Astrocyte of the cerebellum (primary cell): ENCODE measurements at places on chromosomes 12 and 14.

DNA sequence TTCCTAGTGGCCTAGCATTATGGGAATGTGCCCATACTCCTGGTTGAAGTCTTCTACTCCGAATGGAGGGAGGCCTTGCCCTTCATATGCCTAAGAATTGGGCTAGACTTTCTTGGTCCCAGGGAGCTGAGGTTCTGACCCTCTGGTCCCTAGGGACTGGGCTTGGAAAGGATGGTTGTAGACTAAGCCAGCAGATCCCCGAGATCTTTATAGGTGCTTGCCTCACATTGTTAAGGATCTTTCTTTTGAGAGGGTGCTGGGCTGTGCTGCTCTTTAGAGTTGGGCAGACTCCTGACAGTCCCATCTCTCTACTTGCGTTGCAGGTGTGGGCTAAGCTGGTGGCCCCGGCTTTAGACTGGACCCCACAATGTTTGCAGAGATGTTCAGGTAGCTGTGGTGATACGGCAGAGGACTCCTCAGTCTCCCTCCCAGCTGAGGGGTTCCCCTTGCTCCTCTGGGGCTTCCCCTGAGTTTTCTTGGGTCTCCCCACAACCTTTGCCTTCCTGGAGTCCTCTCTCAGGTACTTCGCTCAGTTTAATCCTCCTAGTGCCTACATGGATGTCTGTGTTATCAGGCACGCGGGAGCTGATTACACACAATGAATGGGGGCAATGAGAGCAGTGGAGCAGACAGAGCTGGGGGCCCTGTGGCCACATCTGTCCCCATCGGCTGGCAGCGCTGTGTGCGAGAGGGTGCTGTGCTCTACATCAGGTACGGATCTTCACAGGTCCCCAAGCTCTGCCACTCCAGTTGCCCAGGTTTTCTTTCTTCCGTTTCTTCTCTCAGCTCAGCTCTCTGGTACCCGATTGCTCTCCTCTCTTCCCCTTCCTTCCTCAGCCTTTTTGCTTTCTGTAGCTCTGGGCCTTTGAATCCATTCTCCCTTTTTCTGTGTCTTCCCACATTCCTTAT lies 1.3 kb downstream of the MBD6 start:
- no peak for DNase-seq

- DNase-seq, result no peak
Observed at GRCh38 chr12:71460850-71461609, 21.4 kb downstream of the LGR5 start.

- DNase-seq, result no peak
Observed at GRCh38 chr12:67070604-67071003, 198.6 kb upstream of the CAND1 start.

DNA sequence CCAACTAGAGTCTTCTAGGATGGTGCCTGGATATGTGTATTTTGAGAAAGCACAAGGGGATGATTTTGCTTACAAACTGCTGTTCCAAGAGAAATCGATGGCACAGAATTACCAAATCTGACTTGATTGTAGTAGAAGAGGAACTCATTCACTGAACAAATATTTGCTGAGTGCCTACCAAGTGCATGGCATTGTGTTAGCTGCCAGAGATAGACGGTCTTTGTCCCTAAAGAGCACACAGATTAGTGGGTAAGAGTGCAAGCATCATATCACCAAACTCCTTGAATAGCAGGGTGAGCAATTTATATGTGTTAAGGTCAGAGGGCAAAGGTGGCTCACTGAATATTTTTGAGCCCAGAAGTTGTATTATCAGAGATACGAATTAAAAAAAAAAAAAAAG lies 3.5 kb upstream of the FOXN3 start:
- no peak for DNase-seq

DNA sequence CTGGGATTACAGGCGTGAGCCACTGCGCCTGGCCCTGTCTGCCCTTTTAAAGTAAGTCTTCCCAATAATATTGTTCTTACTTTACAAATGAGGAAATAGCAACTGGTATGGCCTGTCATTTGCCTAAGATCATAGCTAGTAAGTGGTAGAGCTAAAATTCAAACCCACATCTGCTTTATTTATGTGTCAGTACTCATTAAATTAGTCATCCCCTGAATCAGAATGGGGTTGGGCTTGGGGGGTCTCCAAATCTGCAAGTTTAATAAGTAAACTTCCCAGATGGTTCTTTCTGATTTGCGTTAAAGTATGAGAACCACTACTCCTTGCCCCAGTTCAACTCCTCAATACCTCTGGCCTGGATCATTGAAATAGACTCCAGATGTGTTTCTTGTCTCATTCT lies 96.2 kb downstream of the FAR2 start:
- DNase-seq, result no peak

DNA sequence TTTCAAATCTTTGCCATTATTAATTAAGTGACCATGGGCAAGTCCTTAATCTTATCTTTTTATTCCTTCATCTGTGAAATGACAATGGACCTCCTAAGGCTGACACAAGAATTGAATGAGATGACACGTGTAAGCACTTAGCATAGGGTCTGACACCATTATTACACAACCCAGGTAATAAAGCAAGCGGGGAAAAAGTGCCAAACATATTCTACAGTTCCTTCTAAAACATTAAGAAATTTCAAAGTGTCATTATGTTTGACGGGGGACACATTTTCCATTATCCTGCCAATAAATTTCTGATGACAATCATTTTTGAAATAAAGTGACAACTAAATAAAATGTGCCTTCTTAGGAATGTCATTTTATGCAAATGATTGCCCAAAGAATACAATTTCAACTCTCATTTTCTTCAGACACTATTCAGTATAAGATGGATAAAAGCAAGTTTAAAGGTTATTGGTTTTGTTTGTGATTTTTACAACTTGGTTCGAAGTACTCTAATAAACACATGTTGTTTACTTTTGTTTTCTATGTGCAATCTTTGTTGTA lies 3.0 kb downstream of the ANKS1B start:
- DNase-seq, result no peak

GRCh38 chr12:117850048-117850447 lies 118.7 kb downstream of the KSR2 start:
- peak; percentile 29 for DNase-seq

GRCh38 chr14:93905623-93906022 lies 21.5 kb upstream of the FAM181A start:
- no peak for DNase-seq

- DNase-seq, result no peak
Observed at GRCh38 chr14:99393059-99393655, 87.5 kb downstream of the SETD3 start.

GRCh38 chr14:65168840-65169239 lies 66.5 kb upstream of the MAX start:
- DNase-seq, result no peak

- DNase-seq, result no peak
Observed at GRCh38 chr12:27338473-27338872, 5.8 kb downstream of the BMAL2 start.

GRCh38 chr12:110501399-110501751 lies 536 bp downstream of the VPS29 start:
- peak; percentile 23 for DNase-seq

GRCh38 chr12:62882696-62883095 lies 52.3 kb downstream of the PPM1H start:
- no peak for DNase-seq

- no peak for DNase-seq
Observed at GRCh38 chr14:98154254-98154653, 1117.7 kb downstream of the BCL11B start.

GRCh38 chr12:57539134-57539768 lies 7.7 kb downstream of the DCTN2 start:
- no peak for DNase-seq

GRCh38 chr12:108704527-108704926 lies 26.8 kb downstream of the CORO1C start:
- DNase-seq, result no peak

GRCh38 chr14:77271113-77271710 lies at the start of gene NGB:
Gene NGB (minus strand): TSS chr14:77271206. CDS start chr14:77270937, 269 bp downstream.
- no peak for DNase-seq

GRCh38 chr12:25725470-25725869 lies 172.4 kb upstream of the LMNTD1 start:
- no peak for DNase-seq

DNA sequence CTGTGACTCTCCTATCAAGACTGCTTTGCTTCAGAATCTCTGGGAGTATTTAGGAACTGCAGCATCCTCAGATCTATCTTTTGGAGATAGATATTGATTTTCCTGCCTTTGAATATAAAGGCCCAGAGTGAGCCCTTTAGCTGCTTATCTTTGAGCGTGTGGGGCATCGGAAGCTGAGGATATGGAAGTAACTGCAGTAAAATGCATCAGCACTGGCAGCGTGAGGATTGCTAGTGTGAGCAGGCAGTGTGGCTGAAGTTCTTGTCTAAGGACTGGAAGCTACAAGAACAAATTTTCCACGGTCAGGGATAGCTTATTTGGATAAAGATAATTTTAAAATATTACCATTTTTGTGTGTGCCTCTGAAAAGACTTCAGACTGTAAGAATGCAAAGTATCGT lies 474.7 kb downstream of the NPAS3 start:
- no peak for DNase-seq

DNA sequence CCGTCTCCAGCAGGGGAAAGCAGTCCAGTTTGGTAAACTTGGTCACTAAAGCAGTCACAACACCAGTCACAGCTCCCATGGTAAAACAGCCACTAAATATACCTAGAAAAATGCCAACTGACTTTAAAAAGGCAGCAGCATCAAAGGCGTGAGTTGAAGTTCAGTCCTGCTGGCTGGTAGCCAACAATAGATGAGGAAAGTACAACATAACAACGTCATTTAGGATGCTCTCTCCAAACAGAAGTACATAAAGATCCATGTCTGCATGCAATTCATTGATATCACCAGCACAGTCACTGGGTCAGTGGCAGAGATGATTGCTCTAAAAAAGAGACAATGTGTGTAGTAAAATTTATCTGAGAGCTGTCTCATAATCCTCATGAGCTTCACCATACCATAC lies 59.3 kb upstream of the TMPO start:
- no peak for DNase-seq

DNA sequence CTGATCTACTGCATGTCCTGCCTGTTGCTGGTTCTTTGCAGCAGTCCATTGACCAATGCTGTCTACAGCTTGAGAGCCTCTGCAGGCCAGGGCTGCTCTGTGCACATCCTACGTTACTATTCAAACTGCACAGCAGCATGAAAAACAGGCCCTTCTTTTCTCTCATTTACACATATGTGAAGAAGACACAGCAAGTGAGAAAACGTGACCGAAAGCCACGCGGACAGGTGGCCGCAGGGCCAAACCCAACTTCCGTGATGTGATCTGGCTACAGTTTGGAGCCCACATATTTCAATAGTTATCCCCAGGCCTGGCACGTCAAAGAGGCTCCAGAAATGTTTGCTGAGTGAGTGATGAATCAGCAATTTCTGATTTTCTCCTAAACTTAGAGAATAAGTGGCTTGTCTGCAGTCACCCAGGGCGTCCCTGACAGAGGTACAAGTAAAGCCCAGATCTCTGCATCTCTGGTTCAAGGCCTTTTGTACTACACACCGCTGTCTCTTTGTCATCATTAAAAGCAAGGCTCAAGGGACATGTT lies 17.9 kb upstream of the TCL1B start:
- no peak for DNase-seq

DNA sequence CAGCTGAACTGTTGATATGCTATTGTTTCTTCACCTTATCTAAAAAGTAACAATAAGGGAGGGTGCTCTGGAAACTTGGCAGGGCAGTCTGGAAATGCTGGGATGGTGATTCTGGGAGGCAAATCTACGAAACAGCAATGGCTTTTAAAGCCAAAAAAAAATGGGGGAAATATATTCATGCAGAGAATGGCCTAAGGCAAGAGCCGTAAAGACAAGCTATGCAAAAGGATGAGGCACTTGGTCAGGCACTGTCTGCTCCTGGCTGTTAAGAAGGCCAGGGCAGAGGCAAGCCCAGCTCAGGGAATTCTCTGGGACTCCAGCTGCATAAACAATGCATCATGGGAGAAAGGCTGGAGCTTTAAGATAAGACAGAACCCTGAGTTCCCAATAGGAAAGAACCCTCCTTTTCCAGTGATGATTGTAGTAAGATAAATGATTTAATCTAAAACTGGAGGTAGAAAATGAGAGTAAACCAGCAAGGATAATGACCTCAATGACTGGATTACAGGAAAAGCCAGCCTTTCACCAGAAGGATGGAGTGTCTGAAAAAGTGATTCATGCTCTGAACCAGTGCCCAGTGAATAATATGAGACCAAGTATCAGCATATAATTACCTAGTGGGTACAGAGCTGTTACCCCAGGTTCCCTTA lies 46.0 kb downstream of the ITPR2 start:
- peak; percentile 73 for DNase-seq

DNA sequence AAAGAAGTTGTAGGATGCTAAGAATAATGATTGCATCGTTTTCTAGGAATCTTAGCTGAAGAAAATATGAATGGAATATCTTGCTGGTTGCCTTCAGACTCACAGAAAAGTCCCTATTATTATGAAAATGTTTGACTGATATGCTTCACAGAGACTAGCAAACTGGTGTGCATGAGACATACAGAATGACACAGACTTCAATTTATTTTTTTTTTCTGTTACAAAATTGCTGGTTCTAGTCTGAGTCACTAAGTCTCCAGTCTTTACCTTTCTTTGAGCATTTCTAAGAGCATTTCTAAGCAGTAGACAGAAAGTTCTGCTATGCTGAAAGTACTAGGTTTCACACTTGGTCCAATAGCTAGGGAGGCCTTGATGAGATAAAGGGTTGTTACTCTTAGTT lies 377.6 kb upstream of the ATP2B1 start:
- no peak for DNase-seq

GRCh38 chr12:77697126-77697525 lies 133.6 kb upstream of the NAV3 start:
- DNase-seq, result no peak

DNA sequence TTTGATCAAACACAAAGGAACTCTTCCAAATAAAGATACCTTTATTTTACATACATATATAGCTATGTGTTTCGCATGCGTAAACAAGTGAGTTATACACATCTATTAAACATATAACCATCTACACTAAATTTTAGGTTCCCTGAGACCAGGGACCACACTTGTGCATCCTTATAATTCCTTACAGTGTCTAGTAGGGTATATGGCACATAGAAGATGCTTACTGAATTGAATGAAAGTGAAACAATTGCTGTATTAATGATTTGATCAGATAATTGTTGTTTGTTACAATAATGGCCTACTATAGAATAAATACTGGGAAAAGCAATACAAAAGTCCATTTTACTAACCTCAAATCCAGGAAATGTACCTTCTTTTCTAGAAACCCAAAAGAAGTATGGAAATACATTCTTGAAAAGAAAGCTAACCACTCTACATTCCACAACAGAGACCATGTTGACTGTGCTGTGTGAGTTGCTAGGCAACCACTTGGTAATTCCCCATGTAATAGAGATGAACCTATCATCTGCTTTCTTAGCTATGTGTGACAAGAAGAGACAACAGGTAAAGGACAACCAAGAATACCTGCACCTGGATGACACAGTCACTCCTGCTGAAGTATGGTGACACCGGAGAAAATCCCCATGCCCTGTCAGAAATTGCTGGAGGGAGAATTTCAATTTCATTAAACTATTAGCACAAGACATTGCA lies 11.9 kb upstream of the CIPC start:
- no peak for DNase-seq

DNA sequence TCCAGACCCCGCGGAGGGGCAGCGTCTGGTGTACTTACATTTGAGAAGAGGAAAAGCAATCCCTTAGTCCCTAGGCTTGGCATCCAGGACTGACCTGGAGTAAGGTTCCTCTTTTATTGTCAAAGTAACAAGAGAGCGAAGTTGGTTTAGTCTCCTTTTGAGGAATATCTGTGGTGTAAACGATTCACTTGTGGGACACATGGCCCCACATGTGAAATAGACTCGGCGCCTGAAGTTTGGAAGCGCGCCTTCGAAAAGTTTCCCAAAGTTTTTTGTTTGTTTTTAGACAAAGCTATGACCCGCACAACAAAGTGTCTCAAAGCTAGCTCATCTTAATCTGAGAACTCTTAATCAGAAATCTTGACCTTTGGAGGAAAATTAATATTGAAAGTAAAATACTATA lies 744 bp downstream of the STYX start:
- no peak for DNase-seq
